CD4-positive, alpha-beta T cell treated with Interleukin-15 for 1 hour (primary cell): ENCODE measurements at places on chromosomes 5 and 9.
A peak's percentile ranks its signal among the peaks of the same experiment; 100 is the strongest.

DNA sequence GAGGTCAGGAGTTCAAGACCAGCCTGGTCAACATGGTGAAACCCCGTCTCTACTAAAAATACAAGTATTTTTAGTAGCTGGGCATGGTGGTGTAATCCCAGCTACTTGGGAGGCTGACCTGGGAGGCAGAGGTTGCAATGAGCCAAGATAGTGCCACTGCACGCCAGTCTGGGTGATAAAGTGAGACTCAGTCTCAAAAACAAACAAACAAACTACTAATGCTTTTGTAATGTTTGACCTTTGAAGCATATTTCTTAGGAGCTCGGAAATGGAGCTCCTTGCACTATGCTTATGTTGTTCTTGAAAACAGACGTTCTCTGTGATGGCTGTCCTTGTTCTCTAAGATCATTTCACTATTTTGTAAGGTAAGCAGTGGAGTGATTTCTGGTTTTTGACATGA is 6.0 kb downstream of the F2RL2 start:
- DNase-seq: no peak

DNA sequence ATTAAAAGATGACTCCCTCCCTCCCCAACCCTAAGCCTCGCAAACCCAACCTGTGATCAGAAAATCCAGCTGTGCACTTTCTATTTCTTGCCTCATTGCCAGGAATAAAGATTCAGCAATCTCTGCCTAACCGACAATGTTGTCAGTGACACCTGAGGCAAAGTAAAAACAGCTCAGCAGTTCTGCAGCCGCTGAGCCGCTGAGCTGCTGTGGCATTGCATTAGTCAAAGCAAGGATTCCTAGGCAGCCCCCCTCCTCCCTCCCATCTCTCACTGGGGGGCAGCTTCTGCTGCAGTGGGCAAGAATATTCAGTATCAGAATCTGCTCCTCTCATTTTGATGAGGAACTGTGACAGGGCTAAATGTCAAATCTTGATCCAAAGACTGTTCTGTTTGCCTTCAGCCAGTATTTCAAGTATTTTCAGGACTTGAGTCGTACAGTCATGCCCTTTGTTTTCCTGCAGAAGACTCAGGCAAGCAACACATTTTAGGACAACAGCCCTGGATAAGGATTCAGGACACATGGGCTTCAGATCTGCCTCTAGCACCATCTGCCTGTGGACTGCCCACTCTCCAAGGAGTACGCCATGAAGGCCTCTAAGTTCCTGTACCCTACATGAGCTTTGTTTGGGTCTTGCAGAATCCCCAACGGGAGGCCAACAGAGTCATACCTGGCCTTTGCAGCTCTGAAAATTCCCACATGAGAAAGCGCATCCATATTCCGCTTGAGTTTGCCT is 41.1 kb upstream of the DAP start:
- DNase-seq: no peak

DNA sequence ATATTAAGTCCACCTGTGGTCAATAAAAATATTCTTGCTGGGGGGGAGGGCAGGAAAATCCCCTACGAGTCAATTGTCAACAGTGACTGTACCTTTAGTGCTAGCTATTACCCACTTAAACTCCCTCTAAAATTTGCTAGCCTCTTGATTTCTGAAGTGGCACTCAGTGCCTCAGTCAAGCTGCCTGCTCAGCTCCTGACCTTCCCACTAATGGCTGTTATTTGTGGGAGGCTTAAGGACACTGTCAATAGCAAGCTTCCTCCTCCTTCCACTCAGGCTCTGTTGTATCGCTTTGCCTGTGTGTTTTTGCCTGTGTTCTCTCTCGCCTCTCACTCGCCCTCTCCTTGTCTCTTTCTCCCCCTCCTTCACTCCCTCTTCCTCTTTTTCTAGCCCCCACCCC is 140.8 kb downstream of the BNC2 start:
- no peak for DNase-seq

DNA sequence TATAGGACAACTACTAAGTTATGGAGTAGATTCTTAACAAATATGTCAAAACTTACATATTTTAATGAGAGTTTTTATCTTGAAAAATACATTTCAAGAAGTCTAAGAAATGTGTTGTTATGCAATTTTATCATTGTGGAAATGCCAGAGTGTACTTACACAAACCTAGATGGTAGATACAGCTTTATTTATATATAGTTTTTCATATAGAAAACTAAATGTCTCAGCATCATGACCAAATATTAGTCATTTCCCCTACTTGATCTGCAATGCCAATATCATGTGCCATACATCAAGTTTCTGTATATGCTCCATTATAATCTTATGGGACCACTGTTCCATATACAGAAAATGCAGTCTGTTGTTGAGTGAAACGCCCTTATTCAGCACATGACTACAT is 28.7 kb downstream of the CAST start:
- no peak for DNase-seq

- no peak for DNase-seq
Measured at GRCh38 chr9:16335788-16336580, 534.5 kb downstream of the BNC2 start.

- no peak for DNase-seq
Measured at GRCh38 chr5:107285772-107286171, 385.0 kb downstream of the EFNA5 start.

DNA sequence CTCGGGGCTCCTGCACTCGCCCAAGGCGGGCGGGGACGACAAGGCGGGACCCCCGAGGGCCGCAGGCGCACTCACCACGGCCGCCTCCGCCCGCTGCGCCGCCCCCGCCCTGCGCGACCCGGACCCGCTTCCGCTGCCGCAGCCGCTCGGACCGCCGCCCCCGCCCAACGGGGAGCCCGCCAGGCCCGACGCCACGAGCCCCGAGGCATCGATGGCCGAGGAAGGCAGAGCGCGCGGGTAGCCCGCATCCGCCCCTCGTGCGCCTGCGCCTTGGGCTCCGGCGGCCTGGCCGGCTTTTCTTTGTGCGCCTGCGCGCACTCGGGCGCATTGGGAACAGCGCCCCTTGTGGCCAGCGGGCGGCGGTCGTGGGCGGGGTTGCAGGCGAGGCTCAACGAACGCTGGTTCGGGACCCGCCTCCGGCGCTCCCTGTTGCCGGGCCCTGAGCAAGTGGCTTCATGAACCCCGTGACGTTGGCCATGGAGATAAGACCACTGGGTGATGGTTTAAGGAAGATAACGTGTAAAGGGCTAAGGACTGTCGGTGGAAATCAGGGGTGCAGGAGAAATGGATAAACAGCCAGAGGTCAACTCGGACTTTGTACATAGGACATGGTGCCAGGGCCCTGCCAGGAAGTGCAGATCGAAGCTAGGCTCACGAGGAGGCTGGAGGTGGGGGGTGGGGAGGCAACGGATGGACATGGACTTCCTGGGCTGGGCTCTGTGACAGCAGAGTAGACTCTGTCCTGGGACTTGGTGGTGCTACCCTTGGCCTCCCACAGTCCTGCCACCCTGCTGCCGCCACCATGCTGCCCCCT is at the start of the genes C8G and FBXW5:
C8G (plus strand) TSS at position 725 of the 814 bp plus-strand sequence; CDS start at position 803, 78 bp downstream.
FBXW5 (minus strand) TSS at position 220 of the 814 bp plus-strand sequence. CDS start 655 bp downstream, outside the sequence.
- peak; percentile 94 for DNase-seq

DNA sequence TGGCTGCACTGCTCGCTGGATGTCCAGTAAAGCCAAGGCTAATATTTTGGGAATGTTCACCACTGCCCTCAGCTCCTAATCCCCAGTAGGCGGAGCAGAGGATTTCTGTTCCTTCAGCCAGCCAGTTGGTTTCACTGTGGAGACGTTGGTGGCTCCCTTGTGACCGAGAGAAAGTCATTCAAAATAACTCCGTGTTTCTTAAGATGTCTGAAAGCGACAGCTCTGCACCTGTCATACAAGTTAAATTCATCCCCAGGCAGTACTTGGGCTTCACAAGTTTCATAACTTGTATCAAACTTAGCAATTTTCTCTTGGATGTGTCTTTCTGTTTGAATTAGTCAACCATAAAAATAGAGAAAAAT is 382 bp upstream of the CDKN2B start:
- no peak for DNase-seq

DNA sequence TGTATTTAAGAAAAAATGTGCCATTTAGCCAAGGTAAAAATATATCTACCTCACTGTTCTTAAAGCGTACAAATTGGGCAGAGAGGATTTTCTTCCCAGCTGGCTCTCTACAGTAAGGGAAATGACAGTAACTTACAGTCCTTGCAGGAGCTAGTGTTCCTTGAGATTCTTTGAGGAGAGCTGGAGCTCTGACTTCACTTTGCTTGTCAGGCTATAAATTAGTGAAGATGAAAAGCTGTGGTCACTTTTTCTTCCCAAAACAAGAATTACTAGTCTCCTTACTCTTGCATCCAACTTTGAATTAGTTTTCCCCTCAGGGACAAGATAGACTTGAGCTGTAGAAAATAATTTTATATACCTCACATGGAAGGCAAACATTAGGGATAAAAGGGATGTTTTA is 129.9 kb downstream of the ZSWIM6 start:
- DNase-seq: no peak

- DNase-seq: no peak
Measured at GRCh38 chr5:106730912-106731311, 939.8 kb downstream of the EFNA5 start.

DNA sequence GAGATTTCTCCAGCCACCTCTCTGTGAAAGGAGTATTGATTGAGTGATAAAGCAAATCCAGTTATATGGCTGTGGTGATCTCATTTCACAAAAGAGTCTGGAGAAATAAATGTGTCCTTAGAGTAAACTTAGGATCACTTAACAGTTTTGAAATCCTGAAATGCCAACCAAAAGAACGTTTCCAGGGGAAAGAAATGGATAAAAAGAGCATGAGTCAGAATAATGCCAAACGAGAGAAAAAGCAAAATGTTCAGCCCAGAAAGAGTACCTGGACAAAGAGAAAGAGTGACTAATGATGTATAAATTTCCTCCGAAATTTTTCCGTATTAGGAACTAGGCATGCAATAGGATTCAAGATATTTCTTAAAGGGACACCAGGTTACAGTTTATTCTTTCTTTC is 463.1 kb upstream of the CDH10 start:
- DNase-seq: no peak

GRCh38 chr5:58378613-58379390 is 81.1 kb downstream of the PLK2 start:
- DNase-seq: no peak

DNA sequence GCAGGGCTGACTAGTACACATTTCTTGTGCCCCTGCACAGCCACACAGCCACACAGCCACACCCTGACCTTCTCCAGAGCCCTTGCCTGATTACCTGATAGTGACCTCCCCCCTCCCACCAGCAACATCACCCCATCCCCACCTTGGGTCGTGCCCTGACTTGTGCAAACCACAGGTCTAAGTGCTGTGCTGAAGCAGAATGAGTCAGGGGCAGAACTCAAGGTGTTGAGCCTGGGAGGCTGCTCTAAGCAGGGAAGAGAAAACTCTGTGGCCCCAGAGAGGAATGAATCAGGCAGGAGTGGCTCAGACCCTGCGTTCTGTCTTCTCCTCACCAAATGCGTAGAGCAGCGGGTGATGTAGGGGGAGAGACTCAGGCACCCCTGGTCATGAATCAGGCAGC is 24.3 kb upstream of the FAT2 start:
- DNase-seq: no peak

DNA sequence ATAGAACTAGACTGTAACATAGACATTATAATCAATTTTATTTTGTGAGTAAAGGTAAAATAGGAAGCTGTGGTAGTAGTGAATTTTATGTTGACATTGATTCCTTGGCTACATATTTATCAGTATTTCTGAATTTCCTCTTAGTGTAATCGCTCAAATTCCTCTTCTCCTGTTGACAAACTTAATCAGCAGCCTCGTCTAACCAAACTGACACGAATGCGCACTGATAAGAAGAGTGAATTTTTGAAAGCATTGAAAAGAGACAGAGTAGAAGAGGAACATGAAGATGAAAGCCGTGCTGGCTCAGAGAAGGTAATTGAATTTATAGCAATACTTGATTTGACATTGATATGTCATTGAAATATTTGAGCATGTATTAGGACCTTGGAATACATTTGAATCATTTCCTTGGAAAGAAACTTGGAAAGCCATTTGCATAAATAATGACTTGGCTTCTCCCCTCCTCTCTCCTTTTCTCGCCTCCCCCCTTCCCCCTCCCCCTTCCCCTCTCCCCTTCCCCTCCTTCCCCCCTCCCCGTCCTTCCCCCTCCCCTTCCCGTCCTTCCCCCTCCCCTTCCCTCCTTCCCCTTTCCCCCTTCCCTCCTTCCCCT is 75.5 kb downstream of the GPBP1 start:
- no peak for DNase-seq

- DNase-seq: no peak
Measured at GRCh38 chr9:76859860-76860259, 46.1 kb downstream of the PRUNE2 start.

DNA sequence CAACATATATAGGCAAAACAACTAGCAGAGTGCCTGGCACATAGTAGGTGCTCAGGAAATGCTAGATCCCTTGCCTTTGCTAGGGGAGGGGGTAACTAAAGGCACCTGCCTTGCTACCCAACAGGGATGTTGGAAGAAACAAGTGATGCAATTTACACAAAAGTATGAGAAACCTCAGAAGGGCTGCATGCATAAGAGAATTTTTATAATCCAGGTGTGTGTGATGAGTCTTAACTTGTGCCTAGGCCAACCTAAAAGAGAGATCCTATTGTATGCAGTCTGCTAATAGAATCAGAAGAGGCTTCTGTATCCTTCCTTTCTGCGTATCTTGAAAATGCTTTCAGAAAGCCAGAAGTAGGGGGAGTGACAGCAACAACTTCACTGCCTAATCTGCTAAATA is 135.9 kb downstream of the SLIT3 start:
- DNase-seq: no peak

DNA sequence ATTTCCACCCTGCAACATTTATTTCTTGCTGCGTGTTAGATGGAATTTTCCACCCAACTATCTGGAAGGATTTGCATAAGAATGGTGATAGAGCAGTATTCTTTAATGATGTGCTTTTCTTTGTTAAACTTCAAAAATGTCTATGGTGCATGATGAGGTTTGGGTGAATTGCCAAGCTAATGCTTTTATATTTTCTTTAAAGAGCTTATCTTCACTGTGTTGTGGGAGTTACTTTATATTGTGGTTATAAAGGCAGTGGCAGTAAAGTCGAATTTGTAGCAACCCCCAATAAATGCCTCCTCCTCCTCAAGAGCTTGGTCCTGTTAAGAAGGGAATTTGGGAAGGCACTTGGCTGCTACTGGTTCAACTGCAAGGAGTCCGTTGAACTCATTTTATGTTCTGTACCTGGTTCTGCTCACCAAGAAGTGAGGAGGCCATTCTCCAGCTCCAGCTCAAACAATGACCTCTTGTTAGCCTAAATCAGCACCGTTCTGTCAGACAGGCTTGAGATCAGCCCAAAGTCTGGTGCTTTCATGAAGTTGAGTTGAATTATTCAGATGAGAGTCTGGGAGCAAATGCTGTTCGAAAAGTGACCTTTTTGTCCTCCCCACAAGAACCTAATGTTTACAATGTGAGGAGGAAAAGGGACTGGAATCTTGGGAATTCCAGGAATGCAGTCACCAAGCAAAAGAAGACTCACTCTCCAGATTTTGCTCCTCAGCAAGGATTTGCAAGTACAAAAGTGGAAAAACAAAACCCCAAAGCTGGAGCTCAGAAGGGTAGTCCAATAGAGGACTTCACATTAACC is 217.0 kb downstream of the TMEM38B start:
- no peak for DNase-seq

DNA sequence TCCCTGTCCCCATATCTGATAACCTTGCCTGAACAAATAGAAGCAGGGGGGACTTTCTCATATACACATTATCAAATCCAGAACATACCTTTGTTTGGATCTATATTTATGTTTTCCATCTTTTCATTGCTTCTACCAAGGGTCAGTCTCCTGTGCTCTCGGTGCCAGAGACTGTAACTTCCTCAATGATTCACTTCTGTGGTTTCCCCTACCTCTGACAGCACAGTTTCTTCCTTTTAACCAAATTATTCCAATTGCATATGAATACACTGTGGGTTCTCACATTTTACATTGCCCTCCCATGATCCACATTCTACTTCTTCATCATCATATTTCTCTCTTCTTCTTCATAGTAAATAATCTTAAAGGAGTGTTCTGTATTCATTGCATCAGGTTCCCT is 32.2 kb downstream of the NMUR2 start:
- DNase-seq: no peak
